ENCODE measurements at places on chromosomes 11 and 22.

- DNase-seq, result no peak
These were observed 8.9 kb downstream of the PRPF19 start for GRCh38 chr11:60897496-60897895.

- DNase-seq, result no peak
These were observed 13.5 kb upstream of the ZC3H12C start for GRCh38 chr11:110079726-110080125.

- DNase-seq, result no peak
These were observed 9.4 kb upstream of the OR2D3 start for GRCh38 chr11:6911378-6911777.

GRCh38 chr22:17243524-17243923 lies 24.3 kb upstream of the ADA2 start:
- DNase-seq, result peak; percentile 56

DNA sequence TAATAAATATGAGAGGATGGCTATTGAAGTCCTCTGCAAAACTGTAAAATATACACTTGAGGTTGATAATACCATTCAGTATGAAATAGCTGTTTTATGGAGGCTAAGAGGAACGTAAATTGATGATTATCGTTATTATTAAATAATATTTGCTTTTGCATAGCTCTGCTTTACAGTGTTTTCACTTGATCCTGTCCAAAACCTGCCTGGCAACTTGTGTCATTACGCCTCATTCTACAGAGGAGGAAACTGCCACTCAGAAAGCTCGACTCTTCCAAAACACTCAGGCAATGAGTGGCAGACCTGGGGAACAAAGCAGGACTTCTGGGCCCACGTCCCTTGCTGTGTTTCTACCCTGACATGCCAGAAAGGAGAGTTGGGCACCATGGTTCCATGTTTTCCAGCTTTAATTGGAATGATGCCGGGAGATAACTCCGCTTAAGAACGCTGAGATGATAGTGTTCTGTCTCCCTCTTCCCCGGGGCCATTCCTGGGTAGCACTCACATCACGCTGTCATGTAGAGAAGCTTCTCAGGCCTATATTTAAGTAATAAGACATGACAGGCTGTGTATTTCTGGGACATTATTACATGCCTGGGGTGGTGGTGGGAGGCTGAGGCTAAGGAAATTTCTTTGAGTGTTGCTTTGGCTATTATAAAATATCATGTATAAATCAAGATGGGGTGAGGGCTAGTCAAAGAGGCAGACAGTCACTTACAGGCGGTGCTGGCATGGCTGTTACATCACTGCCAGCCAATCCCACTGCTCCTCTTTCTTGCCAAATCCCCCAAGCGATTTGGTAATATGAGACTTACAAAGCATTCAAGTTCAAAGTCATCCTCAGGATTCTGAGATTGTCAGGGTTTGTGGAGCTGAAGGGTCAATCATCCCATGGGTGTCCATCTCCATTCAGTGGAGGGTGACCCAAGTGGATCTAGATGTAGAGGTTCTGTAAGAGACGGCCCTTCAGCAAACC lies 501.7 kb downstream of the INSC start:
- DNase-seq, result no peak

- no peak for DNase-seq
These were observed 75.5 kb upstream of the TP53AIP1 start for GRCh38 chr11:129018126-129018525.

- DNase-seq, result no peak
These were observed 28.3 kb upstream of the WNT11 start for GRCh38 chr11:76234416-76235232.

DNA sequence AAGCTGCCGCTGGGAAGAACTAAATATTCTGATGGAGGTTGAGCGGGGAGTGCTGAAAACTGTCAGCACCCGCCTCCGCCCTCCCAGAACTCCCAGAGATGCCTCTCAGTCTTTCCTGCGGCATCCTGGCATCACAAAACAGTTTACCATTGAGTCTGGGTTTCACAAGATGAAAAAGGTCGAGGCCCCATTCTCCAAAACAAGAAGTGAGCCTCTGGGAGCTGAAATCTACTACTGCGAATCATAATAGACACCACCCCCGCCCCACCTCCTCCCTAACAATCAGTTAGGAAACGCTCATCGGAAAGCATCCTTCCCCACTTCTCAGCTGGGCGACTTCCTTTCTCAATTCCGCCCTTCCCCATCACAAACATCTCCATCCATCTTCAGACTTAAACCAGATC lies 1.0 kb downstream of the SUN2 start:
- DNase-seq, result peak; percentile 31

DNA sequence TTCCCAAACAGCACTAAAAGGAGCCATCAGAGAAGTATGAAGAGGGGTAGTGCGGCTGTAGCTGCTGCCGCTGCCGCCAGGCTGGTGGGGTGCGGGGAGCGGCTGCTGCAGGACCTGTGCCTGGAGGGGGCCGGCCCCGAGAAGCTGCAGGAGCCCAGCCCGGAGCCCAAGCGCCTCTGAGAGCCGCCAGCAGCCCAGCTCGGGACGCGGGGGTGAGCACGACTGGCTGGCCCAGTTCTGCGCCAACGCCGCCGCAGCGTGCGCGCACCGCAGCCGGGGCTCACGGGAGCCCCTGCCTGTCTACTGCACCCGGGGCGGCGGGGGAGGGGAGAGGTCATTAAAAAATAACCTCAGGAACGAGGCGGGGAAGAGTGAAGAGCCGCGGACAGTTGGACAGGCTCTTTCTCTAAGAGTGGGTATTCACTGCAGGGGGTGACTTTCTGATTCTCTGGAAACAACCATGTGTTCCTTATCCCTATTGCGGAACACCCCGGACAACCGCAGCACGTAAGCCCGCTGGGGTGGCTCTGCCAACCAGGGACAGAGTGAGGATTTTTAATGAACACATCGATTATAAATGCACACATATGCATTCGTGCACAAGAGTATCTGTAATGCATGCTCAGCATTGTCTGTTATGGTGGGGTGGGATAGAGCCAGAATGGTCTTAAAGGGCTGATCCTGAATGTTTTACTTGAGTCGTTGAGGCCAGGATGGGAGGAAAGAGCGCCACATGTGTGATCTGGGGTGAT lies 453 bp downstream of the GAS2 start:
- no peak for DNase-seq

GRCh38 chr11:88292171-88292843 lies 45.2 kb downstream of the CTSC start:
- peak; percentile 76 for DNase-seq

GRCh38 chr11:113531575-113532451 lies 56.6 kb upstream of the DRD2 start:
- peak; percentile 62 for DNase-seq

GRCh38 chr11:109247071-109247470 lies 174.9 kb upstream of the C11orf87 start:
- peak; percentile 82 for DNase-seq

- no peak for DNase-seq
These were observed at the start of gene ARHGAP32 for GRCh38 chr11:129192150-129192549. ARHGAP32 (minus strand) TSS chr11:129192325; CDS start chr11:129192198, 127 bp downstream.
